ENCODE measurements at places on chromosomes 5 and 9.

- DNase-seq = no peak
Observed at GRCh38 chr9:76358628-76359280, 35.5 kb downstream of the RFK start.

- DNase-seq = no peak
Observed at GRCh38 chr5:15664961-15665360, 165.0 kb downstream of the FBXL7 start.

GRCh38 chr9:2493109-2493508 lies 128.5 kb upstream of the VLDLR start:
- no peak for DNase-seq

- DNase-seq = peak; percentile 23
Observed at GRCh38 chr9:27333241-27334052, 36.5 kb upstream of the EQTN start.

DNA sequence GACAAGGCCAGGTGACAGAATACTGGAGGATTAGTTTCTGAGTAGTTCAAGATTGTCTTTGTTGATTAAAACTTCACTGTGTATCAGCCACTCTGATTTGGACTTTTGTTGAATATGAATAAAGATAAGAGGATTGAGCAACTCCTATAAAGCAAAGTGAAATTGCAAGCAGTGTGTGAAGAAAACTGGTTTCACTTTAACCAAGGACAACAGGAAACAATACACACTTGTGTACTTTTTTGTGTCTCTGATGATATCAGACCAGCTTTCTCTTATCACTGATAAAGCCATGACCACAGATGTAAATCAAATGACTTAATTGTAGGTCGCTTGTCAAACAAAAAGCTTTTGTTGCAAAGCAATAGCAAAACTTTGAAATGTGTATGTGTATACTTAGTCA lies 268.6 kb downstream of the FER start:
- DNase-seq = no peak

GRCh38 chr9:111253742-111254437 lies 76.1 kb downstream of the OR2K2 start:
- DNase-seq = no peak

- no peak for DNase-seq
Observed at GRCh38 chr5:157352756-157353340, 86.9 kb downstream of the CYFIP2 start.

- DNase-seq = no peak
Observed at GRCh38 chr9:131516930-131517329, 14.1 kb downstream of the UCK1 start.

GRCh38 chr5:149931992-149932436 lies 12.6 kb downstream of the PDE6A start:
- DNase-seq = no peak

DNA sequence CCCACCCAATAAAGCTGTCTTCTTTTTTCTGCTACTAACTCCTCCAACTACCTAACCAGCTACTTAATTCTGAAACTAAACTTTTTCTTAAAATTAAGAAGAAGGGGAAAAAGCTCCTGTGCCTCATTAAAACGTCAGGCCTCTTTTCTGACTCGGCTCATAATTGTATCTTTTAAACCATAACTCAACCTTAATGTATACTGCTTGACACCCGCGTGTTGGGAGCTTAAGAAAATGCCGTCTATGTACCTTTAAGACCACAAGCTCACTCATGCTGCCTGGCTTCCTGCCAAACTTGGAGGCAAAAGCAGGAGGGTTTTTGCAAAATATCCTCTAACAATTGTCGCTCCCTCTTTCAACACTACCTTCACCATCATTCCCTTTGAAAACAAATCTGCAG lies 5.0 kb downstream of the EBF1 start:
- DNase-seq = peak; percentile 49

GRCh38 chr5:23372177-23372576 lies 135.2 kb upstream of the PRDM9 start:
- DNase-seq = no peak

GRCh38 chr9:70746760-70747159 lies 332.3 kb upstream of the KLF9 start:
- no peak for DNase-seq

- no peak for DNase-seq
Observed at GRCh38 chr5:136128481-136128880, 4.2 kb upstream of the SMAD5 start.

- no peak for DNase-seq
Observed at GRCh38 chr5:171945476-171945875, 61.0 kb downstream of the FBXW11 start.

GRCh38 chr5:159480849-159481248 lies 150.6 kb upstream of the IL12B start:
- no peak for DNase-seq

DNA sequence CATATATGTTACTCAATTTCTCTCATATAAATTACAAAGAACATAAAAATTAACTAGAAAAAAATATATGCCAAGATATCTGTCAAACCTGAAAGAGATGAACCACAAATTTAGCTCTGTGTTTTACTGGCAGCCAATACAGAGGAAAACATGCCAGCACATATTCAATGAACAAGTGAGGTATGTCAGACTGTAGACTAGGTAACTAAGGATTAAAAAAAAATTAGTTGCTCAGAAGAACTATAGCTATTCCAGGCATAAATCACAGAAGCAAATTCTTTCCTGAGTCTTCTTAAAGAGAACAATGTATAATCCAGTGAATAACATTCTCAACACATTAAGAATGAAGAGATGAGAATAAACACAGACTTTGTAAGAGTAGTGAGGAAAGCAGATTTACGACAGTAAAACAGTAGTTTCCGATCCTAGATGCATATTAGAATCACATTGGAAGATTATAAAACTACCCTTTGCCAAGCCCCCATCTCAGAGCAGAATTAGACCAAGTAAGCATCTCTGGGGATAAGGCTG lies 20.6 kb upstream of the CAAP1 start:
- no peak for DNase-seq

- DNase-seq = no peak
Observed at GRCh38 chr9:130345009-130345896, 79.7 kb downstream of the HMCN2 start.

DNA sequence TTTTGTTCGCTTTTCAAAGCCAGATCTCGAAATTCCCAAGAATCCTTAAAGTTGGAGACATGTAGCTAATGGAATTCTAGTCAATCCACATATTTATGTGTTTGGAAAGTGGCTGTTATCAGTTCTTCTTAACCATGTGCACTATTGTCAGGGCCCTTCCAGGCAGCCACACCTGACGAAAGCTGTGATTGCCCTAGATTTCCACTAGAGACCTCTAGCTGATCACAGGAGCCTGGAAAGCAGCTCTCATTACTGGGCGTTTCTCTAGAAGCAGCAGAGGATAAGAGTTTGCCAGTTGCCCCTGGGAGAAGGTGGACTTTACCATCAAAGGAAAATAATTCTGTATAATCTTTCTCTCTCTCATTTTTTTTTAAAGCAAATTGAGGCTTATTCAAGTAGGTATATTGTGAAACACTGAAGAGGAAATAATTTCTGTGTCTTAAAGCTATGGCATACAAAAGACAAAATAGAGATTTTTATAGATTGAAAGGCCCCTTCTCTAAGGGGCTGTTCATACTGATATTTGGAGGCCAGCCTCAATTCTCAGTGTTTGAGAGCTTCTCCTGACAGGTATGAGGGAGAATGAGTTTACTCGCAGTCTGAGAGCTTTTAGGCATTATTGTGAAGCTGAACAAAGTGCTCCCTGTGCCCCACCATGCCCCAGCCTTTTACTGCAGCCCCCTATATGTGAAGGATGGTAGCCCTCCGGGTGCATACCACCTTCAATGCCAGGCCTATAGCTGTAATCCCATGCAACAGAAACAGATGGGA lies 405.4 kb upstream of the ACTBL2 start:
- no peak for DNase-seq

GRCh38 chr5:52658246-52658645 lies 129.5 kb upstream of the ITGA1 start:
- no peak for DNase-seq

- no peak for DNase-seq
Observed at GRCh38 chr9:78133751-78134150, 102.1 kb upstream of the CEP78 start.

GRCh38 chr5:96870094-96871026 lies 5.9 kb upstream of the ERAP2 start:
- no peak for DNase-seq

DNA sequence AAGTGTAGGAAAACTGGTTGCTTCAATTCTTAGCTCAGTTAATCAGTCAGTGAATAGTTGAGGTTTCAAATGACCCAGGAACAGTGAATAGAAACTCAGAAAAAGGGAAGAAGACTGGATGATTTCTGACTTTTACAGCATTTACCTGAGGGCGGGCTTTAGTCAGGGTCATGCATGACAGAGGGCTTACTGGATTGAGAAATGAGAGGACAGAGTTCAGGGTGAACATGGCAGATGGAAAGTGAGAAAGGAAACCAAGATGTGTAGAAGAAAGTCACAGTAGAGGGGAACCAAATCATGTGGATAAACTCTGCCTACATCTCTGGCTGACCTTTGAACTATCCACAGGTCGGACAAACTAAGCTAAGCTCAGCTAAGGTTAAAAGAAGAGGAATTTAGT lies 596.0 kb downstream of the SEMA5A start:
- no peak for DNase-seq

GRCh38 chr5:128534726-128535125 lies 3.3 kb downstream of the FBN2 start:
- no peak for DNase-seq

DNA sequence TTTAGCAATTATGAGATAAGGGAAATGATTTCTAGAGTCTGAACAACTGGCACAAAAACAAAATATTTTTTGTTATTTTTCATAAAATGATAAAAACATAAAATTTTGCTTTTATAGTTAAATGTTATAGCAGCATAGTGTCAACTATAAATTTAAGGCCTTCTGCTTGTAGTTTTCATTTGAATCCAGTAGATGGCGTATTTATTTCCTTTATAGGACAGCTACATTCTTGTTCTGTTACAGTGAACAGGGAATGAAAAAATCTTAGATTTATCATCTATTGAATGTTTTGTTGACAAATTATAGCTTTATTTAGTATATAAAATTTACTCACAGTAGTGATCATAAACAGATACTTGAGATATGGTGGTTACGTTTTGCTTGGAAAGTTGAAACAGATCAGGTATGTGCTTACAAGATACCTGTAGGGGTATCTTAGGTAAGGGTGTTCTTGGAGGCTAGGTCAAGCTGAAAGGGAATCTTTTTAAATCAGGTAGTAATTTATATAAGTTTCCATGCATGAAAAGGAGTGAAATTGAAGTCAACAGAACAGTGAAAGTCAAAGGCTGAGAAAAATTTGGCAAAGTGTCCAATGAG lies 239.3 kb upstream of the GRIN3A start:
- DNase-seq = no peak

GRCh38 chr5:36403632-36404311 lies 102.1 kb upstream of the RANBP3L start:
- DNase-seq = no peak

- no peak for DNase-seq
Observed at GRCh38 chr5:125778791-125779190, 644.4 kb upstream of the GRAMD2B start.

DNA sequence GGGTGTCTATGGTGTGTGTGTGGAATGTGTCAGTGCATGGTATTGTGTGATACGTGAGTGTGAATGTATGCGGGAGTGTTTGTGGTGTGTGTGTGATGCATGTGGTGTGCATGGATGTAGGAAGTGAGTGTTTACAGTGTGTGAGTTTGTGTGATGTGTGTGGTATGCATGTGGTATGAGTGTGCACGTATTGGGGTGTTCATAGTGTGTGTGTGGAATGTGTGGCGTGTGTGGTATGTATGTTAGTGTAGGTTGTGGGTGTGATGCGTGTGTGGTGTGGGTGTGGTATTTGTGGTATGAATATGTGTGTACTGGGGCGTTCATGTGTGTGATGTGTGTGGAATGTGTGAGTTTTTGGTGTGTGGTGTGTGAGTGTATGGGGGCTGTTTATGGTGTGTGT lies 40.1 kb upstream of the BICD2 start:
- no peak for DNase-seq

DNA sequence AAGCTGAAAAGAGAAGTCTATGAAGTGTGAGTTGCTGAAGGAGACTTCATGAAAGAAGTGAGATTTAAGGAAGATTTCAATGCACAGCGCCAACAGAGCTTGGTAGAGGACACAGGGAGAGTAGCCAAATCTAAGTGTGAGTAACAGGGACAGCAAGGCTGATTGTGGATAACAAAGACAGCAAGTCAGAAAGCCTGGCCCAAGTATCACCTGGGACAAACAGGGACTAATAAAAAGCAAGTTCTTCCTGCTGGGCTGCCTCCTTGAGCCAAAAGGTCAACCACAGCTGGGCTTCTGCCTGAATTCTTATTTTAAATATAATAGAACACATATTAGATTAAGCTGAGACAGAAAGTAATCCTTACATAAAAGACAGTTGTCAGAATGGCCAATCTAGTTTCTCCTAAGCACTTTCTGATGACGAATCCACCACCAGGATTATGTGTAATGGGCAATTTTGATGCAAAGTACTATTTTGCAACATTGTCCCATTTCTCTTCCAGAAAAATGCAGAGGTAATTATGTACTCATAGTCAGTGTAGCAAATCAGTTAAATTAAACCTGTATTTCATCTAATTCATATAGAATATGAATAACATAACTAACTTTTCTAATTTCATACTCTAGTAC lies 73.8 kb downstream of the MAPKAP1 start:
- DNase-seq = no peak

- DNase-seq = no peak
Observed at GRCh38 chr9:4837261-4838188, 44.8 kb downstream of the RCL1 start.

- DNase-seq = no peak
Observed at GRCh38 chr9:28212979-28213378, 639.7 kb upstream of the C9orf72 start.

GRCh38 chr5:96709152-96709821 lies 47.1 kb downstream of the CAST start:
- DNase-seq = no peak

GRCh38 chr5:24742334-24742733 lies 97.6 kb upstream of the CDH10 start:
- DNase-seq = no peak

DNA sequence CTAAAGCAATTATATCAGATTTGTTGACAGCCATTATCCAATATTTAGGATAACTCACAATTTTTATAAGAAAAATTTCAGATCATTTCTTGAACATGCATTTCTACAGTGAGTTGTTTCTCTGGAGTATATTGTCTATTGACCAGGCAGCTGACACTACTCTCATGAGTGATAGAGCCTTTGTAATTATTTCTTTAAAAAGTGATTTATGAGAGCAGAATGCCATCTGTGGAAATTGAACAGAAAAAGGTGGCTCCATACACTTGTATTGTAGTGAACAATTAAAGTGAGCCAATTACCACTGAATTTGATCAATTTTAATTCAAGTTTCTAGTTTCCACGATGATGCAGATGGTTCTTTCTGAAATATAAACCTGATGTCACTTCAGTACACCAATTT lies 855.4 kb downstream of the TAF11L14 start:
- DNase-seq = no peak

- no peak for DNase-seq
Observed at GRCh38 chr5:142840575-142840974, 70.4 kb downstream of the ARHGAP26 start.

- no peak for DNase-seq
Observed at GRCh38 chr9:132672413-132672690, 2.1 kb downstream of the GTF3C4 start.

GRCh38 chr5:40605295-40605958 lies 74.3 kb upstream of the PTGER4 start:
- no peak for DNase-seq
